ENCODE measurements at places on chromosomes 2 and 18.
A peak's percentile ranks its signal among the peaks of the same experiment; 100 is the strongest.

DNA sequence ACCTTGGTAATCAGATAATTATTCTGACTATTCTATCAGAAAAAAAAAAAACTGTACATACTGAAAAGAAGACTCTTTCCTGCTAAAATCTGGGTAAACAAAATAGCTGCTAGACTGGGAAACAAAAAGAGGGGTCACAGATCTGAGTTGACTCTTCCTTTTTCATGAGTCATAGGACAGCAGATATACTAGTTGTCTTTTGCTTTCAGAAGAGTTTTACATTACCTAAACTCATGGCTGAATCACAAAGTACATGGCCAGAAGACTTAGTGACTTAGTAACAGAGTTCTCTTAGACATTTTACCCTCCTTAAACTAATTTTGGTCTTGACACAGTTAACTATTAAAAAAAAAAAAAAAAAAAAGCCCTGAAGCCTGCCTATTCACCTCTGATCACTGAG lies 834.0 kb upstream of the FSHR start:
- no peak for DNase-seq

- DNase-seq, result peak; percentile 8
Observed at GRCh38 chr2:138829326-138829919, 49.2 kb upstream of the NXPH2 start.

GRCh38 chr2:866009-866680 lies 84.5 kb upstream of the SNTG2 start:
- no peak for DNase-seq

- no peak for DNase-seq
Observed at GRCh38 chr2:118124288-118124891, 36.1 kb downstream of the INSIG2 start.

GRCh38 chr2:96506907-96507240 lies 1.7 kb upstream of the NEURL3 start:
- no peak for DNase-seq

DNA sequence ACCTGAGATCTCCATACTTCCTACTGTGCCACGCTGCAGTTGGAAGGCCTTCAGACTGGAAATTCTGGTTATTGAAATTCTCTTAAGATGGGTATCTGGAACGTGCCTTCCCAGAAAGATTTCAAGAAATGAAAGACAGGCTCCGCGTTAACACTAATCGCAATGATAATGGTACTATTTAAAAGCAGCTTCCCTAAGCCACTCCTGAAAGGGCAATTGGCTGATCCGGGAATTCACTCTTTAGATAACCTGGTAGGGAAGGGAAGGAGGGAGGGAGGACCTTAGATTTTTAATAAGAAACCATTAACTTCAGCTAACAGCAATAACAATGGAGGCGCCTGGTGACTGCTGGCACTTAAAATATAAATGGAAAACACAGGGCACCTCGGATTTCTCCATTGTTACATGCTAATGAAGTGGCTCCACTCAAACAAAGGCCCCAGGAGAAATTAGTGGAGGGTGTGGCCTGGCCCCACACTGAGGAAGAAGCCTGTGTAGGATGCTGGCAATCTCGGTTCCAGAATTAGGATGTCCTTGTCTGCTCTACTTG lies 22.5 kb upstream of the MTA3 start:
- no peak for DNase-seq

DNA sequence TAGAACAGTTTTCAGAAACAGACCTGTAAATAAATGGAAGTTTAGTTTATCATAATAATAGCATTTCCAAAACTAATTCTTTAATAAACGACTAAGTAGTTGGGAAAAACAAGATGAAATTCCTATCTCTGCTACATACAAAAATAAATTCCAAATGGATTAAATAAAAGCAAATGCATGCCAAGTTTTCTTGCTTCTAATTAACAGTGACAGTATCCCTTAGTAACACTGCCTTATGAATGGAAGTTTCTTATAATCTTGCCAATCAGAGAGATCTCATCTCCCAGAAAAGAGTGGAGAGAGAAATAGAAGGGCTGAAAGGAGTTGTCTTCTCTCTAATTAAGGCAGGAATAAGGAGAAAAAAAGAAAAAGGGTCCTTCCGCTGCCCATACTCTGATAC lies 133.9 kb downstream of the GFPT1 start:
- DNase-seq, result no peak
